ENCODE measurements at places on chromosomes 5 and 9.

DNA sequence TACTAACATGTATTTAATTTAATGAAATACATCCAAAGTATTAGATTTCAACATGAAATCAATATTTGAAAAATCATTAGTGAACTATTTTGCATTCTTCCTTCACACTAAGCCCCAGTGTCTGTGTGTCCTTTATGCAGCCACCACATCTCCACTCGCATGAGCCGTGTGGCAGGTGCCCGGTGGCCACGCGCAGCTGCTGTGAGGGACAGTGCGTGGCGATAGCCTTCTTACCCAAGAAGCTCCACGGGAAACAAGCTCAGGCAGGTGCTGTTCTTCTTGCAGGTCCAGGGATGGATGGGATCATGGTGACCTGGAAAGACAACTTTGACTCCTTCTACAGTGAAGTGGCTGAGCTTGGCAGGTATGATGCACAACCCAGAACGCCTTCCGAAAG is 79.3 kb upstream of the OTULINL start:
- no peak for DNase-seq

DNA sequence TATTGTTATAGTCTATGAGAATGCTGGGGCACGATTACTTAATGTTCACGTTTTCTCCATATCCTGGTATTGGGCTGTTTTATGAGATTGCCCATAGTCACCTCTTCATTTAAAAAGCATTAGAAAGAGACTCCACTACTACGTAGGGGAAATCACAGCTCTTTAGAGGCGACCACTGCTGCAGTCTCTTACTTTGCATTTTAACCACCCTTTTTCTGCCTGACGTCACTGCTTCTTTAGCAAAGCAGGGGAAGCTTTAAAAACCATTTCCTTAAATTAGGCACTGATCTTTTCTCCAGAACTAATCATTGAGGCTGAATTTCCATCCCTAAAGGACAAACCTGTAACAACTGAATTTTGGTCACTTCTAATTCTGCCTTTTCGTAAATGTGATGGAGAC is 38.9 kb downstream of the ZNF608 start:
- DNase-seq = peak; percentile 45

GRCh38 chr5:149141224-149141956 is at the start of gene ABLIM3:
ABLIM3 (plus strand) TSS chr5:149141493; CDS start chr5:149142096, 603 bp downstream.
- DNase-seq = peak; percentile 38

DNA sequence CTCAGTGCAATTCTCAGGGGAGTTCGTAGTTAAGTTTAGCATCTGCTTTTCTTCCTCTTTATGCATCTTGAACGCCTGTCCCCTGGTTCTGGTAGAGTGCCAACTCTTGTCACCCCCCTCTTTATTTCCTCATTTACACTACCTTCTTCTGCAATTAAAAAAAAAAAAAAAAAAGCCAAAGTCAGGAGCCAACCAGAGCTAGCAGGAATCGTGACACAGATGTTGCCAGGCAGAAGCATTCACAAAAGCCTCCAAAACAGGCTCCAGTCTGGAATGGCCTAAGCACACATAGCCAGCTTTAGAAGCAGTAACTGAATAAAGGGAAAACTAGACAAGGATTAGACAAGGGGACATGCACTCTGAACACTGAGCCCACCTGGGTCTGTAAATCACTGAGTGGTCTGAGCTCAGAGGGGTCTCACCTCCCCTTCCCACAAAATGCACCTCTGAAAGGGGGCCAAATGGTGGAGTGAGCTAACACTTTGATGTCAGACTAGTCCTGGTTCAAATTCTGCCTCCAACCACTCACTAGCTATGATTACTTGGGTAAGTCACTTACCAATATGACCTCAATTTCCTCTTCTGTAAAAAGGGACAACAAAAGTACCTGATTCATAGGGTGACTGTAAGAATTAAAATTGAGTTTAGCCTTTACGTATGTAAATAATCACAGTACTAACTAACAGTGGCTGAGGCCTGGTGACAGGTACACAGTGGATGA is 2.0 kb downstream of the CD74 start:
- DNase-seq = peak; percentile 80

DNA sequence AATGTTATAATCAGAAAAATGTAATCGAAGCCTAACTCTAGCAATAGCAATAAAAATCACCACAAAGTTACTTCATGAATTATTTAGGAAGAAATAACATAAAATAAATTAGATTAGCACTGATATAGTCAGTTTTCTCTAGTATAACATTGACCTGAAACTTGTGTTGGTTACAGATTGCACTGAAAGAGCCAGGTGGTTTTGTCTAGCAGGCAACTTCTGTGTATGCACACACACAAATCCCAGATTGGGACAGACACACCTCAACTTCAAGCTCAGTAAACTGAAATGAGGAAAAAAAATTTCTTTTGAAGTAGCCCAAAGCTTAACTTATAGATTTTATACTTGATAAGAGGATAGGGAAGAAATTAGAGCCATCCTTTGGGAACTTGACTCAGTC is 129.3 kb downstream of the EFNA5 start:
- no peak for DNase-seq

DNA sequence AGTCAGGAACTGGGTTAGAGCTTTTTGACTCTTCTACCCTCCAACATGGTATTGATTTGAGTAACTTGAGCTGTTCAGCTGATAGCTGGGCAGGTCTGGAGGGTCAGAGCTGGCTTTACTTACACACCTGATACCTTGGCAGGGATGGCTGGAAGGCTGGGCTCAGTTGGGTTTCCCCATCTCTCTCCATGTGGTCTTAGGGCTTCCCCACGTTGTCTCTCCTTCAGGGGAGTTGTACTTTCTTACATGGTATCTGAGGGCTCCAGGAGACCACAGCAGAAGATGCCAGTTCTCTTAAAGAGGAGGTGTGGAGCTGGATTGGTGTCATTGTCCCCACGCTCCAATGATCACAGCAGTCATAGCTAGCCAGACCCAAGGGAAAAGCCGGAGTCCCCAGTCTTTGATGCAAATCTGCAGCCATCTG is 25.6 kb downstream of the ISOC1 start:
- no peak for DNase-seq

GRCh38 chr5:131279204-131279603 is 15.4 kb downstream of the CDC42SE2 start:
- no peak for DNase-seq

DNA sequence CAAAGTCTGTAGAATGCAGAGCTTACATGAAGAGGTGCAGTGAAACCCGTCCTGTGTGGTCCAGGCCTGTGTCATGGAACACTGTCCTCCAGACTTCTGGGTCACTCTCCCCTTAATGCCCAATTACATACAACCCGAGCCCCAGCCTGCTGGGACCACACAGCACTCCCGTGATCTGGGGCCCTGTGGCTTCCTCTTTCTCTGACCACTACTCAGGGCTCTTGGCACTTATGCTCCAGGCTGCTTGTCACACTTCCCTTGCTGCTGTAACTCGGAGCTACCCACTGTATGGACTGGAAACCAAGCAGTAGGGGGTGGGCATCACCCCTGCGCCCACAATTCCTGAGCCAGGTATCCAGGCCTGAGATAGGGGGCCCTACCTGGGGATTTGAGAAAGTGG is 10.3 kb upstream of the IL3 start:
- DNase-seq = no peak

GRCh38 chr5:76401801-76402250 is 1.3 kb upstream of the IQGAP2 start:
- DNase-seq = no peak

- no peak for DNase-seq
Observed at GRCh38 chr5:112918679-112919078, 3.3 kb downstream of the REEP5 start.

- DNase-seq = no peak
Observed at GRCh38 chr9:124017929-124018729, 6.6 kb downstream of the LHX2 start.

DNA sequence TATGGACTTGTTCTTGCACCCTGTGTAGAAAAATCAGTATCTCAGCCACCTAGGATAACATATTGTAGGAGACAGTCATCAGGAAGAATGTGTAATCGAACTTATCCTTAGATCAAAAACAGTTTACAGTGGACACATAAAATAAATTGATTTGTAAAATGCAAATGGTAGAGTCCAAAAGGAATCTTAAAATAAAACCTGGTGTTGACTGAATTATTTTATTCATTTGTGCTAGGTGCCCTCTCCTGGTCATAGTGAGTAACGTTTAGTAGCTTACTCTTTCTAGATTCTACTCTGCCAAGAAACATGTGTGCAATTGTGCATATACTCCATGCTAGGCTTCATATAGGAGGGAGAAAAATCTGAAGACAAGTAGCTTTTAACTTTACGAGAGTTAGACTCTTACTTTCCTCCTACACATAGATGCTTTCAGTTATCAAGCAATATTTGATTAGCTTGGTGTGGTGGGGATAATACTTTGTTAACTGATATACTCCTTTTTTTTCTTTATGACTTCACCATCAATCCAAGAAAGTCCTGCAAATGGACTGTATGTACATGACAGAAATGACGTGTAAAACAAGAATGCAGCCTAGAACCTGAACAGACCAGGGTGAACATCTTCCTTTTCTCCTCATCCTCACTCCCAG is 23.7 kb upstream of the LOX start:
- no peak for DNase-seq

- no peak for DNase-seq
Observed at GRCh38 chr5:181088289-181088688, 42.7 kb downstream of the OR2V1 start.

GRCh38 chr5:53515988-53516387 is 35.6 kb downstream of the FST start:
- DNase-seq = no peak
